ENCODE measurements at places on chromosomes 3 and 15.

GRCh38 chr15:67150023-67150860 lies 84.8 kb downstream of the SMAD3 start:
- peak; percentile 45 for DNase-seq

GRCh38 chr3:72229952-72230351 lies 445.0 kb upstream of the PROK2 start:
- DNase-seq: no peak

- DNase-seq: no peak
These were observed 208.4 kb downstream of the TP63 start for GRCh38 chr3:189839576-189839975.

- no peak for DNase-seq
These were observed 34.1 kb downstream of the WHAMM start for GRCh38 chr15:82843566-82843965.

GRCh38 chr3:170383567-170383966 lies 26.1 kb downstream of the SKIL start:
- no peak for DNase-seq

- DNase-seq: no peak
These were observed 3.5 kb downstream of the CSK start for GRCh38 chr15:74785194-74786032.

GRCh38 chr15:32824777-32825176 lies 107.0 kb downstream of the GREM1 start:
- no peak for DNase-seq

- DNase-seq: no peak
These were observed 22.6 kb downstream of the CRTC3 start for GRCh38 chr15:90552162-90552928.

DNA sequence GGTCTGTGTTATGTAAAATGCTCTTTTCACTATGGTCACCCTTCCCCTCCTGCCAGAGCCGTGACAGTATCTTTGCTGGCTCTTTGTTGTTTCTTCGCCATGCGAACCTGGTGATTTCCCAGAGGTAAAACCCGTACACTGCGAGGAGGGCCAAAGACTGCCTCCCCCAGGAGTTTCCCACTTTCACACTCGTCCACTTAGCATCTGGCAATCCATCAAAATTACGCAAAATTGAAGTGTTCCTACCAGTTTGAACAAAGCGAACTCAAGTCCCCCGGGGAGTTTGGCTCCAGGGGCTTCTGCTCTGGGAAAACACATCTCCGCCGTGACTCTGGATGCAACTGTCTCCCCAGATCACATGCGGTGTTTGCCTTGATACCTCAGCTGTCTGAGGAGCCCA lies 239.9 kb downstream of the FAM43A start:
- DNase-seq: no peak

DNA sequence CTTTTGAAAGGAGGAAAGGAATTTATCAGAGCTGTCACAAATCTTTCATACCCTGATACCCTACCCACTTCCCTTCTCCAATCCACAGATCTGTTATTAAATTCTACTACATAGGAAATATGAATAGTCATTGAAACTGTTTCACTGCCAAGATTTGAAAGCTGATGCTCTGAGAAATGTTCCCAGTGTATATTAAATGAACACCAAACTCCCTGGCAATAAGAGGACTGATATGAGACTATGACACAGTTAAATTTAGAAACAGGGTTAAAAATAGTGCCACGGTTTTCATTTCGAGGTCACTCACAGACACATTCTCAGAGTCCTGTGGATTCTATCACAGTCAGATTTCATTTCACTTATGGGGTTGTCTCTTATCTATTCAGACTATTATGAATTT lies 27.2 kb upstream of the GBE1 start:
- no peak for DNase-seq

DNA sequence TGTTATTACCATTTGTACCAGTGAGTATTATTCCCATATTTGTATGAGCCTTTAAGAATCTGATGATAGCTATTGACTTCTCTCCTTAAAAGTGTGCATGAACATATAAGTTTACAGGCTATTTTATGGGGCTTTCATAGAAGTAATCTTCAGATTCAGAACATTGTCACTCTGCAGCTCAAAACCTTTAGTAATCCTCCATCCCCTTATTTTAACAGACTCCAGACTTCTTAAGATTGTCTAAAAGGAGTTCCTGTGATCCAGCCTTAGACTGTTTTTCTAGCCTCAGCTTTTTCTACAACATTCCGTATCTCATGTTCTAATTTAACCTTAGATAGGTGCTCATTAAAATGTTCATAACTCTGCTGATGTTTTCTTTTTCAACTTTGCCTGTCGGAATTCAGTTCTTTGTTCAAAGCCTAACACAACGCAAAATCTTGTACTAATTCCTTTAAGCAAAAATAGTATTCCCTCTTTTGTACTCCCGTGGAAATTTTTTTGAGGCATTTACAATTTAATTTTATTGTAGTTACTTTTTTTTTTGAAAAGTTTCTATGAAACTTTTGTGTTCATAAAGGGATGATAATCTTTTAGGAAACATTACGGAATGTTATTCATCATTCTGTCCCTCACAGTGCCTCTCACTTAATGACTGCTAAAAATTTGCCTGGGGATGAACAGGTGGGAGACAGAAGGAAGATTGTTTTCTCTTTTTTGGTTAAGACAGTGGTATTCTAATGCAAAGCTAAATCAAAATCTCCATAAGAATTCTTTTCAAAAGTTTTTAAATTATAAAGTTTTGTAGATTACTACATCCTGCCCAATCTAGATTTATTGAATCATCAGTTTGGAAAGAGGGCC lies 38.7 kb upstream of the UTS2B start:
- DNase-seq: no peak

GRCh38 chr15:34023907-34024306 lies 15.1 kb downstream of the AVEN start:
- DNase-seq: no peak

GRCh38 chr3:14549256-14549919 lies 9.2 kb upstream of the GRIP2 start:
- no peak for DNase-seq

DNA sequence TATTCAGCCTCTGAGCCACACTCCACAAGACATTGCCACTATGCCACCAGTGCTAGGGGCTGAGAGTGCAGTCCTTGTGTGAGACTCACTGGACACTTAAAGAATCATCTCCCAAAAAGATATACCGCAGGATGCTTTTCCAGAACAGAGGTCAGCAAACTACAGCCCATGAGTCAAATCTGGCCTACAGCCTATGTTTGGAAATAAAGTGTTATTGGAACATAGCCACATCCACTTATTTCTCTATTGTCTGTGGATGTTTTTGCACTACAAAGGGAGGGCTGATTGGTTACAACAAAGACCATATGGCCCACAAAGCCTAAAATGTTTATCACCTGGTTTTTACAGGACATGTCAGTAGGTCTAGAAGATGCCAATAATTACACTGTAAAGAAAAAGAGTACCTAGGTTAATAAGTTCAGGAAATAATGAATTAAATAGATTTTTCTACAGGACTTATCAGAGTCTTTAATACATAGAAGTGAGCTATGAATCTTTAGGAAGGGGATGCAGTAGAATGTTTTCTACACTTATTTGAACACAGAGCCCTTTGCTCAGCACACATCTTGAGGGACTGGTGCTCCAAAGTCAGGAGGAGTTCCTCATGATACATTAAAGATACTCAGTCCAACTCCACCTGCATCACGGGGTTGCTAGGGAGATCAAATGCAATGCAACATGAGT lies 26.3 kb downstream of the SRGAP3 start:
- no peak for DNase-seq

DNA sequence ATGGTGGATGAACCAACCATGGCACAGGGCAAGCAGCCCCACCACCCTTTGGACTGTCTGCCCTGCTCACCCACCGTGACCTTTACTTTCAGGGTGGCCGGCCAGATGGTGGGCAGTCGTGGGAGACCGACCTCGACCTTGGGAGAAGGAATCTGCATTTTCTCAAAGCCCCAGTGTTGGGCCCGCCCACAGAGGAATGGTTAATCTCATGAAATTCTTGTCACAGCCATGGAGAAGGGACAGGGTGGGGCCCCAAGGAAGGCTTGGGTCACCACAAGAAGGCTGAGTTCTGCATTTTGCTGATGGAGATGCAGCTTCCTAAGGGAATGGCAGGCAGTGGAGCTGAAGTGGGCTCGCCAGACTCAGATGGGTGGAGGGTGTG lies 2.9 kb downstream of the PLXND1 start:
- no peak for DNase-seq

DNA sequence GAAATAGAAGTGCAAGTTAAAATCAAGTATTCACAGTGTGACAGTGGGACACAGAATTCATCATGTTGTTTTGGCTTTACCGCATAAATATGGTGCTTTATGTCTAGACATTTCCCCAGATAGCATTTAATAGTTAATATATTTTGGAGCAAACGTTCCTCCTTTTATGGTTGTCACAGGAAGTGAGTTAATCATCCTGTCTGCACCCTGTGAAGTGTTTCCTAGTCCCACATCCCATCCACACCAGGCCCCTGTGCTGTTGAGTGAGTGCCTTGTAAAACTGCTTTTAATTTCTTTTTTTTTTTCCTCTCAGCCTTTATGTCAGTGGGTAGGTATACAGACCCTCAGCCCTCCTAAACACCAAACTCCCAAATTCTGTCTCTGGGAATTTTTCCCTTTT lies 393.7 kb downstream of the FEZF2 start:
- no peak for DNase-seq

DNA sequence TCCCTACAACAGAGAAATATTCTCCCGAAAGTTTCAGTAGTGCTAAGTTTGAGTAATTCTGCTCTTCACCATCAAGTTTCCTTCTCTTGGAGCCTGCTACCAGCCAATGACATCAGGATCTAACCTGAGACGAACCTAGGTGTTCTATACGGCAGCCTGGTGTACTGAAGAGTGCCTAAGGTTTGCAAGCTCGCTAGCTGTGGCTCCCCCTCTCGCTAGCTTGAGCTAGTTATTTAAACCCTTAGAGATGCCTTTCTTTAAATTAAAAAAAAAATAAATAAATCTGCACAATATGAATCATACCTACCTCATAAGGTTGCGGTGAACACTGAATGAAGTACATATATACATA lies 1.4 kb upstream of the COL8A1 start:
- DNase-seq: no peak

DNA sequence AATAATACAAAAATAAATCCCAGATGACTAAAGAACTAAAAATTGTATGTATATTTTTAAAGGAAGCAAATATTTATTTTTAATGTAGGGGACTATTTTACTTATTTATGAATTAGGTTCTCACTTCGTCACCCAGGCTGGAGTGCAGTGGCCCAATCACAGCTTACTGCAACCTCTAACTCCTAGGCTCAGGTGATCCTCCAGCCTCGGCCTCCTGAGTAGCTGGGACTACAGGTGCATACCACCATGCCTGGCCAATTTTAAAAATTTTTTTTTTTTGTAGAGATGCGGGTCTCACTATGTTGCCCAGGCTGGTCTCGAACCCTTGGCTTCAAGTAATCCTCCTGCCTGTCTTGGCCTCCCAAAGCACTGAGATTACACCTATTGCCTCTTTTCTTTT lies 42.6 kb downstream of the CMTM7 start:
- DNase-seq: no peak

GRCh38 chr3:150933473-150933995 lies 28.3 kb upstream of the MINDY4B start:
- DNase-seq: no peak

DNA sequence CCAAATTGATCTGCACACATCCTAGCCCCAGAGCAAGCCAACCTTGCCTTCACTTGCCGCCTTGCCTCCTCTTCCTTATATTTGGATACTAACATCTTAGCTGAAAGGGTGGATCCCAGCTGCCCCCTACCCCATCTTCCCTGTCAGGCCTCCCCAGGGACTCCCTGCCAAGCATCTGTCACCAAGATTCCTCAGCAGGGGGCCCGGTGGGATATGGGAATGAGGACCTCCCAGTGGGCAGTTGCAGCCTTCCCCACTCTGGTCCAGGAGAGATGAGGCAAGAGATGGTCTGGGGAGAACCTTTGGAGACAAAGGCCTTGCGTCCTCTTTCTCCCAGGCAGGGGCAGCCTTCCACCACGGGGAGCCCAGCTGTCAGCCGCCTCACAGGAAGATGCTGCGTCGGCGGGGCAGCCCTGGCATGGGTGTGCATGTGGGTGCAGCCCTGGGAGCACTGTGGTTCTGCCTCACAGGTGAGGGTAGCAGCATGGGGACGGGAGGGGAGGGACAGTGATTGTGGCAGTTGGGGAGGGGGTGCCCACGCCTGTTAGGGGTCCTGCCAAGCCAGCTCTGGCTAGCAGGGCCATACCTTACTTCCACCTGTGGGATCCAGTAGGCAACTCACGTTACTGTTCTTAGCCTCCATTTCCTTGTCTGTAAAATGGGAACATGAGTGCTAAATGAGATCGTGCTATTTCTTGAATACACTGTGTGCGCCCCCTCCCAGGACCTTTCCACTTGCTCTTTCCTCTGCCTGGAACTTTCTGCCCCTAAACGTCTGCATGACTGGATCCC lies 15.3 kb downstream of the CD276 start:
- no peak for DNase-seq

- DNase-seq: peak; percentile 84
These were observed at the start of gene BCL6 for GRCh38 chr3:187745201-187746058. Gene BCL6, minus strand, starts transcription at chr3:187745468. Its CDS starts 11,775 bp downstream, at chr3:187733693.

DNA sequence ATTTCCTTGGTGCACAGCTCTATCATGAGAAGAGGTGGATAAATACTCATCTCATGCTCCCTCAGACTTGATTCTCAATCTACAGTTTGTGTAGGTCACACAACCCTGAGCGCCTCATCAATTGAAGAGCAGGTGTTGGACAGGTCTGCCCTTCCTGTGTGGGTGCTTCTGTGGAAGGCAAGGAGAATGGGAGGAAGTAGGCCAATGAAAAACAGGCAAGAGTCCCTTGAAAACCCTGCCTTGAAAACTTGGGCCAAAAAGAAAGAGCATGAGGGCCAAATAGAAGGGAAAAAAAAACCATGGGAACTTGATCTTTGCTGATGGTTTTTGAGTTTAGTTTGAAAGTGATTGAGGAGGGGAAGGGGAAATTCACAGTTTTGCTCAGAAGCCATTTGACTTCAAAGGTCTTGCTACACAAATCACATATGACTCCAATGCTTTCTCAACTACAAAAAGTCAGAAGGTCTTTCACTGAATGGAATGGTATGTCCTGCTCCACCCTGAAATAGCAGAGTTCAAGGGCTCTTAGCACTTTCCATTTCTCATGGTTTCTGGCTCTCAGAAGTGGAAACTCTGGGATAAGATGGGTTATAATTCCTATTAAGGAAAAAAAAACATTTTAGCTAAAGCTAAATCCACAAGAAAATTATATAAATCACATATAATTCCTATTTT lies 37.2 kb upstream of the TM4SF1 start:
- no peak for DNase-seq

DNA sequence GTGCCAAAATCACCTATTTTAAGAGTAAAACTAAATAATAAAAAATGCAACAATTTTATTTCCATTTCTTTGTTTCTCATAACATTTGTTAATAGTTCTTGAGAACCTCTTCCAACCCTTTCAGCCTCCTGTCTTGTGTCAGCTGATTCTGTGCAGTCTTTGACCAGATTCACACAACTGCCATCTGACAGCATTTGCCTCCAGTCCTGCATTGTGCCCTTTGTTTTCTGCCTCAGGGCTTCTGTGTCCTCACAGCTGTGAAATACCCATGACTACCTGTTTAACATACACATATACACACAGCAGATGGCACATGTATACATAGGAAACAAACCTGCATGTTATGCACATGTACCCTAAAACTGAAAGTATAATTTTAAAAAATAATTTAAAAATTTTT lies 13.2 kb upstream of the CNTN6 start:
- DNase-seq: no peak

GRCh38 chr15:90425726-90426346 lies 37.8 kb downstream of the IQGAP1 start:
- no peak for DNase-seq

GRCh38 chr15:79091204-79091867 lies 756 bp upstream of the RASGRF1 start:
- no peak for DNase-seq
